ENCODE measurements at places on chromosomes 6 and 20.

- no peak for DNase-seq
These were observed 25.6 kb downstream of the MANBAL start for GRCh38 chr20:37315021-37315451.

- no peak for DNase-seq
These were observed 236.9 kb upstream of the ASCC3 start for GRCh38 chr6:101118136-101118396.

DNA sequence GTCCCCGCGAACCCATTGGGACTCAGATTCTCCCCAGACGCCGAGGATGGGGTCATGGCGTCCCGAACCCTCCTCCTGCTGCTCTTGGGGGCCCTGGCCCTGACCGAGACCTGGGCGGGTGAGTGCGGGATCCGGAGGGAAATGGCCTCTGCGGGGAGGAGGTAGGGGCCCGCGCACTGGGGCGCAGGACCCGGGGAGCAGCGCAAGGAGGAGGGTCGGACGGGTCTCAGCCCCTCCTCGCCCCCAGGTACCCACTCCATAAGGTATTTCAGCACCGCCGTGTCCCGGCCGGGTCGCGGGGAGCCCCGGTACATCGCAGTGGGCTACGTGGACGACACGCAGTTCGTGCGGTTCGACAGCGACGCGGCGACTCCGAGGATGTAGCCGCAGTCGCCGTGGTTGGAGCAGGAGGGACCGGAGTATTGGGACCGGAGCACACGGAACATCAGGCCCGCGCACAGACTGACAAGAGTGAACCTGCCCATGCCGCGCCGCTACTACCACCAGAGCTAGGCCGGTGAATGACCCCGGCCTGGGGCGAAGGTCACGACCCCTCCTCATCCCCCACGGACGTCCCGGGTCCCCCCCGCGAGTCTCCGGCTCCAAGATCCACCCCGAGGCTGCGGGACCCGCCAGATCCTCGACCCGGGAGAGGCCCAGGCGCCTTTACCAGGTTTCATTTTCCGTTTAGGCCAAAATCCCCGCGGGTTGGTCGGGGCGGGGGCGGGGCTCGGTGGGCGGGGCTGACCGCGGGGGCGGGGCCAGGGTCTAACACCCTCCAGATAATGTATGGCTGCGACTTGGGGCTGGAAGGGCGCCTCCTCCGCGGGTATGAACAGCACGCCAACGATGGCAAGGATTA is 15.7 kb upstream of the HLA-A start:
- no peak for DNase-seq

GRCh38 chr6:49890988-49891387 is 24.7 kb upstream of the CRISP1 start:
- no peak for DNase-seq

GRCh38 chr6:22765015-22765414 is 195.6 kb downstream of the HDGFL1 start:
- DNase-seq, result no peak

GRCh38 chr6:40342723-40343122 is 244.4 kb downstream of the LRFN2 start:
- no peak for DNase-seq

- DNase-seq, result no peak
These were observed 34.9 kb downstream of the GFOD1 start for GRCh38 chr6:13452346-13453117.
